ENCODE measurements at places on chromosomes 13 and 19. TPM values are rescaled to one million over a fixed set of nuclear protein-coding genes. Genes with fewer than 3 reads are reported as not detected.

Gene ZNF560
- total RNA-seq: not detected

- H3K4me3 ChIP-seq: no peak overlapping the region
- no peak overlapping the region for H3K27ac ChIP-seq
- no peaks in the 10 kb centered on the region for H3K27me3 ChIP-seq
- H3K4me1 ChIP-seq: no peaks in the 10 kb centered on the region
- no peaks in the 10 kb centered on the region for H3K36me3 ChIP-seq
These were observed 556.2 kb downstream of the KCTD12 start for GRCh38 chr13:76329866-76330580.

- H3K27me3 ChIP-seq: no peaks in the 10 kb centered on the region
- H3K4me1 ChIP-seq: peaks cover 23% of the 10 kb centered on the region
- H3K36me3 ChIP-seq: no peaks in the 10 kb centered on the region
- H3K27ac ChIP-seq: peak overlapping the region; percentile 87
- DNase-seq: peak; percentile 74
These were observed 10.6 kb upstream of the RETN start for GRCh38 chr19:7658219-7658686.

- H3K27me3 ChIP-seq: peaks cover 19% of the 10 kb centered on the region
- H3K4me1 ChIP-seq: peaks cover 24% of the 10 kb centered on the region
- peak overlapping the region; percentile 77 for H3K4me3 ChIP-seq
These were observed 1.3 kb downstream of the RFX2 start for GRCh38 chr19:6108721-6109633.

GRCh38 chr19:42412661-42413076, 14.5 kb downstream of the LIPE start:
- H3K36me3 ChIP-seq: no peaks in the 10 kb centered on the region
- no peak overlapping the region for H3K4me3 ChIP-seq
- DNase-seq: no peak
- H3K27me3 ChIP-seq: no peaks in the 10 kb centered on the region
- no peak overlapping the region for H3K27ac ChIP-seq

Measured in activated CD4-positive, alpha-beta T cell treated with anti-CD3 and anti-CD28 coated beads, Interleukin-2, amount 10 ng/mL, durations not matched to agents 7 days and 5 days (primary cell).